ENCODE measurements at places on chromosomes 1 and 21. TPM values are rescaled to one million over a fixed set of nuclear protein-coding genes. Genes with fewer than 3 reads are reported as not detected.

The FCRLA gene
- total RNA-seq, result 2.1 TPM

The NTNG1 gene
- 0.64 TPM for total RNA-seq

The C1orf226 gene
- total RNA-seq, result 1.7 TPM

The CSMD2 gene
- total RNA-seq, result 0.08 TPM

The ETNK2 gene
- 8.7 TPM for total RNA-seq

The S100A7 gene
- not detected for total RNA-seq

The CRNN gene
- total RNA-seq, result not detected

The URB2 gene
- 5.3 TPM for total RNA-seq

The TINAGL1 gene
- total RNA-seq, result 16.6 TPM

The HMCN1 gene
- total RNA-seq, result 6.9 TPM

The PTGFRN gene
- total RNA-seq, result 27.0 TPM

The CACHD1 gene
- 4.0 TPM for total RNA-seq

The ALX3 gene
- not detected for total RNA-seq

The MROH7 gene
- 0.16 TPM for total RNA-seq

The USP25 gene
- 20.4 TPM for total RNA-seq

The LYPD8 gene
- total RNA-seq, result not detected

The C1QTNF12 gene
- total RNA-seq, result 0.88 TPM

The DSCAM gene
- under 0.01 TPM for total RNA-seq

The MCOLN2 gene
- 2.1 TPM for total RNA-seq

The CTTNBP2NL gene
- total RNA-seq, result 15.4 TPM

The BEND5 gene
- 9.2 TPM for total RNA-seq

The VASH2 gene
- 3.5 TPM for total RNA-seq

The ARMH1 gene
- total RNA-seq, result 1.2 TPM

The KCNJ9 gene
- not detected for total RNA-seq

The PYHIN1 gene
- total RNA-seq, result not detected

The HES3 gene
- not detected for total RNA-seq

The RWDD3 gene
- 9.3 TPM for total RNA-seq

The STXBP3 gene
- 28.3 TPM for total RNA-seq

The C1orf174 gene
- total RNA-seq, result 24.6 TPM

The PDZK1 gene
- 0.72 TPM for total RNA-seq

The LCE2A gene
- not detected for total RNA-seq

The CHRM3 gene
- 0.13 TPM for total RNA-seq

The KCNK2 gene
- total RNA-seq, result 1.7 TPM

The RAB29 gene
- total RNA-seq, result 10.3 TPM

The NCF2 gene
- total RNA-seq, result 5.3 TPM

The SDHC gene
- 27.5 TPM for total RNA-seq

The THEM5 gene
- not detected for total RNA-seq

The HRNR gene
- total RNA-seq, result not detected

The DHX9 gene
- 98.9 TPM for total RNA-seq

The TSACC gene
- not detected for total RNA-seq

The KCND3 gene
- total RNA-seq, result not detected

The ITGB2 gene
- total RNA-seq, result 1.2 TPM

The CFHR3 gene
- total RNA-seq, result not detected

The PRMT6 gene
- total RNA-seq, result 27.2 TPM

The KCNH1 gene
- 0.78 TPM for total RNA-seq

The IVL gene
- not detected for total RNA-seq

The OR2L3 gene
- not detected for total RNA-seq

The FCRL2 gene
- not detected for total RNA-seq

The AADACL4 gene
- not detected for total RNA-seq

The ABCD3 gene
- 22.8 TPM for total RNA-seq

The ERICH3 gene
- not detected for total RNA-seq

The PLEKHG5 gene
- 15.7 TPM for total RNA-seq

The CHML gene
- 10.3 TPM for total RNA-seq

The OR2T35 gene
- not detected for total RNA-seq

The LCE3D gene
- total RNA-seq, result not detected
